ENCODE measurements at places on chromosomes 16 and 17.

- DNase-seq: no peak
Observed at GRCh38 chr17:56934280-56934679, 20.4 kb upstream of the TRIM25 start.

- no peak for DNase-seq
Observed at GRCh38 chr16:89266521-89267134, 49.1 kb downstream of the ZNF778 start.

DNA sequence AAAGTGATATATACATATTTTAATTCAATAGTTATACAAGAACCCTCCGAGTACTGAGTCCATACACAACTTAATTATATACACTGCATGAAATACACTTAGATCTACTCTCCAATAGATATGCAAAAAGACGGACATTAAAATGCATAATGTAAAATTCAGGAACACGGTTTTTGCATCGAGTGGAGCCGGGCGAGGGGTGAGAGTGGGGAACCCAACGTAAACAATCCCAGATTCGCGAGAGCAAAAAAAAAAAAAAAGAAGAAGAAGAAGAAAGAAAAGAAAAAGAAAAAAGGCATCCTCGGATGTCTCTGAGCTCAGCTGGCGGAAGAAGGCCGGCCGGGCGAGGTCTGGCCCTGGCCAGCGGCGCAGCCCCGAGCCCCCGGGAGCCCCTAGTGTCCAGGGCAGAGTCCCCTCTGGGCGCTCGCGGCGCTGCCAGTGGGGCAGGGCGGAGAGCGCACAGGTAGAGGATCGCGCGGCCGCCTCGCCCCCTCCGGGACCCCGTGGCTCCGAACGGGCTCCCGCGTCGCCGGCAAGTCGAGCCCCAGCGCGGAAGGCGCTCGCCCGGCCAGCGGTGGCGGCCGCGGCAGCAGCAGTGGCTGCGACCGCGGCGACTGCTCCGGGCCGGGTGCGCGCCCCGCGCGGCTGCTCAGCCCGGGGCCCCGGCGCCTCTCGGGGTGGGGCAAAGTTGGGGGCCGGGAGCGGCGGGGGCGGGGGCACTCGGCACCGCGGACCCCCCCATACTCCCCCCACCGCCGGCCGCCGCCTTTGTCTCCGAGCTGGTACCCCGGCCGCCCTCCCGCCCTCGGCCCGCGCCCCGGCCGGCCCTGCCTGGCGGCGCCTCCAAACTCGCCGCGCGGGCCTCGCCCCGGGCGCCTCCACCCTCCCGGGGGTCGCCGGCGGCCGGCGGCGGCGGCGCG is 9.6 kb upstream of the ZFHX3 start:
- DNase-seq: no peak

DNA sequence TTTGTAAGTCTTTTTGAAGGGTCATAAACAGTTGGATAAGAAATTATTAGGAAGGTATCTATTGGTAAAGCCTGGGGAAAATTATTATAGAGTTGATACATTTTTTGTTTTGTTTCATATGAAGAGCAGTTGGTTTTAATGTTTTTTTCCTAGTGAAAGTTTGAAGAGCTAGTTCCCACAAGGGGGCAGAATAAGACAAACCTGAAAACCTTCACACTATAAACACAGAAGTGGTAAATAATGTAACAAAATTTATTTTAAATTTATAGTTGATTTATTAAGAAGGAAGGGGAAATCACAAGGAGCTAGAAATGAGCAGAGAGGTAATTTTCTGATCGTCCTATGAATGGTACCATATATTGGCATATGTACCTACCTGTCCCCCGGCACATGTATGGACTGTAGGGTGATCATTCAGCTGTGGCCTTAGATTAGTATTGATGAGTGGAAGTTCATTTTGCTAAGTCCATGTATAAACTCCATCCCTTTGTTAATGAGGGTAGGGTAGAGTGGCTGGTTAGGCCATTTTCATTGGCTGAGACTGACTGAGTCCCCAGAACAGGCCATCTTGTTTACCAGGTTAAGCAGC is 116.3 kb downstream of the TANC2 start:
- no peak for DNase-seq

- no peak for DNase-seq
Observed at GRCh38 chr17:41989702-41990419, 23.3 kb downstream of the CNP start.

DNA sequence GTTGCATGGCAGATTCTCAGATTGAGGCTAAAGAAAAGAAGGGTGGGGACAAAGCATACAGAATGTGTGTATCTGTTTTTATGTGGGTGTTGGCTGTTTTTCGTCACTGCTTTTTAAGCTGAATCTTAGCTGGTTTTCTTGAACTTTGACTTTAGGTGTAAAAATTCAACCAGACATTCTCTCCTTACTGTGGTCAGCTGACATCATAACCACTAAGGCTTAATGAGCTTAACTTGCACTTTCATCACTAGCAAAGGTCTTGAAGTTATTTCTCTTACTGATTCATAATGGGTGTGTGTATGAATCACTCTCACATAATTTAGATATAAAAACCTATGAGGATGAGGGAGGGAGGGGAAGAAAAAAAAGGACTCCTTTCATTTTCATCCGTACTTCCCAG is 4.0 kb upstream of the CDC6 start:
- no peak for DNase-seq

- no peak for DNase-seq
Observed at GRCh38 chr16:5465714-5466113, 368.1 kb upstream of the EEF2KMT start.

DNA sequence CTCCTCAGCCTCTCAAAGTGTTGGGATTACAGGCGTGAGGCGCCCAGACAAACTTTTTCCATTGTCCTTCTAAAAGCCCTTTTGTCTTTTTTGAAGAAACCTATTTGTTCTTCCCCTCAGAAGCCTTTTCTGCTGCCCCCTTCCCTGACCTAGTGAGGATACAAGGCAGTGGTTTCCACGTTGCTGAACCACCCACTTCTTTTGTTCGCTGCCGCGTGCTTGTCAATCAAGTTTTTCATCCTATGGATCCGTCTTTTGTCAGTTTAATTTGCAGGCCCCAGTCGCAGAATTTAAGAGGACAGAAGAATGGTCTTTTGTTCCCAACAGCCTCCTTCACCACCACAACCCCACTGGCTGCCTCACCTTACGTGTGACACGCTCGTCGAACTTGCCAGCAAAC is 20.2 kb upstream of the GNG13 start:
- no peak for DNase-seq

DNA sequence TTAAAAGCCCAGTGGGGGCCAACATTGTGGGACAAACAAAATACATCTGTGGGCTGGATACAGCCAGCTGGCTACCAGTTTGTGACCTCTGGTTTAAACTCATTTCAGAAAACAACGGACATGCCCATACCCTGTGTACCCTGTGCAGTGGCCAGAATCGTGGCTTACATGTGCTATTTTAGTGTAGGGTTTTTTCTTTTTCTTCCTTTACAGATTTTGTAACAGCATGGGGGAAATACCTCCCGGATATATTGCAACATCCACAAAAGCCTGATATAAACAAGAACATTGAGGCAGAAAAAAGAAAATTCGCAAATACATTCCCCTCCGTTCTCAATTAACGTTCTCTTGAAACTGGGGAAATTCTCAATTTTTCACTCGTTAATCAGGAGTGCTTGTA is 7.3 kb downstream of the HS3ST4 start:
- no peak for DNase-seq

DNA sequence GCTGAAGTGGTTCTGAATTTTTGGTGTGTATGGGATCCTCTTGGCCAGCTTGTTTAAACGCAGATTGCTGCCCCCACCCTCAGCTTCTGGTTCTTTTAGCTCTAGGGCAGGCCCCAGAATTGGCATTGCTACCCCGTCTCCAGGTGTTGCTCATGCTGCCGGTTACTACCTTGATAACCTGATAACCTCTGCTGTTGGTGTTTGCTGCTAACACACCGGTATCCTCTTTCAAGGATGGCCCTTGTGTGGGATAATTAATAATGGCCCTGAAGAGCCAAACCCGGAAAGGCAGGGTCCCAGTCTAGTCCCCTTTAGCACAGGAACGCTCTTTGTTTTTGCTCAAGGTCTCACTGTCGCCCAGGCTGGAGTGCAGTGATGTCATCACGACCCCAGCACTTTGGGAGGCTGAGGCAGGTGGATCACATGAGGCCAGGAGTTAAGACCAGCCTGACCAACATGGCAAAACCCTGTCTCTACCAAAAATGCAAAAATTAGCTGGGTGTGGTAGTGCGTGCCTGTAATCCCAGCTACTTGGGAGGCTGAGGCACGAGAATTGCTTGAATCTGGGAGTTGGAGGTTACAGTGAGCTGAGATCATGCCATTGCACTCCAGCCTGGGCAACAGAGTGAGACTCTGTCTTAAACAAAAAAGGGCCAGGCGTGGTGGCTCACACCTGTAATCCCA is 1.3 kb upstream of the ST3GAL2 start:
- no peak for DNase-seq

GRCh38 chr17:58918072-58918471 is 162.4 kb downstream of the PPM1E start:
- no peak for DNase-seq

DNA sequence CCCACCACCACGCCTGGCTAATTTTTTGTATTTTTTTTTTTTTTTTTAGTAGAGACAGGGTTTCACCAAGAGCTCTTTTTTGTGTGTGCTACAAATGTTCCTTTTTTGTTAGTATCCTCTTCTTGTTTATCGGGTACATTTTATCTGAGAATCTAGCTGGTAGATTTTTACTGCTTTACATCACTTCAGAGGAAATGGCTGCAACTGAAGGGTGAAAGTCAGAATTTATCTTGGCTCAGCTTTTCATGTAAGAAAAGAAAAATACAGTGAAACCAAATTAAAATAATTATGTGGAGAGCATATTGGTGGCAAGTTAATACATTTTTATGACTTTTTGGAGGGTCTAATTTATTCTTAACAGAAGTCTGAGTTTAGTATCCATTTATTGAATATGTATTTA is 26.0 kb downstream of the CBFB start:
- no peak for DNase-seq

DNA sequence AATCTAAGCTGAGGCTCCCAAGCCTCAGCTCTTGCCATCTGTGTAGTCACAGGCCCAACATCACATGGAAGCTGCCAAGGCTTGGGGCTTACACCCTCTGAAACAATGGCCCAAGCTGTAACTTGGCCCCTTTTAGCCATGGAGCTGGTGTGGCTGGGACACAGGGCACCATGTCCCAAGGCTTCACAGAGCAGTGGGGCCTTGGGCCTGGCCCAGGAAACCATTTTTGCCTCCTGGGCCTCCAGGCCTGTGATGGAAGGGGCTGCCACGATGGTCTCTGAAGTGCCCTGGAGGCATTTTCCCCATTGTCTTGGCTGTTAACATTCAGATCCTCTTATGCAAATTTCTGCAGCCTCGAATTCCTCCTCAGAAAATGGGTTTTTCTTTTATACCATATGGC is 952.3 kb upstream of the GOT2 start:
- no peak for DNase-seq

- no peak for DNase-seq
Observed at GRCh38 chr16:82835487-82836155, 208.9 kb downstream of the CDH13 start.

- no peak for DNase-seq
Observed at GRCh38 chr16:57876210-57876609, 73.9 kb upstream of the KIFC3 start.

DNA sequence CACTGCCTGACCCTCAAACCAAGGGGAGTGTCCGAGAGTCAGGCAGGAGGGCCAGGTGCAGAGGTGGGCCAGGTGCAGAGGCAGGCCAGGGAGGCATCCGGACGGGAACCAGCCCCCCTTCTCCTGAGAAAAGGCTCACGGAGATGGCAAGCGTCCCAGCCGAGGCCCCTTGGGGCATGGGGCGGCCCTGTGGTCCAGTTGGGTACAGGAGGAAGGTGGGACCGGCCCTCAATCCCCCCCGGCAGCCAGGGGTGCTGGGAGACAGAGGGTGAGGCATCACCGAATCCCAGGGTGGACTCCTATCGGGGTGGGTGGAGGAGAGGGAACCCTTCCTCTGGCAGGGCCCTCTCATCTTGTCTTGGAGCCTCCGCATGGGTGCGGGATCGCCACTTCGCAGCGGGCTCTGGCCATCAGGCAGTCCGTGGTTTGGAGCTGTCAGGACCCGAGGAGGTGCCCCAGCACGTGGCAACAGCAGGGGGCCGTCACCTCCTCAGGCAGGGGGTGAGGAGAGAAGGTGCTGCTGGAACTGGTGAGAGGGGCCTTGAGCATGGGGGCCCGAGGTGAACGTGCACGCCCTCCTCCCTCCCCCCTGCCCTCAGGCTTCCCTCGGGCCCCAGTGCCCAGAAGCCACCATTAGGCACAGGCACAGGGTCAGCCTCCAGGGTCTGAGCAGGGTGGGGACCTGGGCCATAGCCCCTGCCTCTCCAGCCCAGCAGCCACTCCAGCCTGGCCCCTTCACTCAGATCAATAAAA is 38.7 kb upstream of the SLC38A10 start:
- no peak for DNase-seq

- no peak for DNase-seq
Observed at GRCh38 chr16:9049241-9049640, 42.2 kb upstream of the HAPSTR1 start.

DNA sequence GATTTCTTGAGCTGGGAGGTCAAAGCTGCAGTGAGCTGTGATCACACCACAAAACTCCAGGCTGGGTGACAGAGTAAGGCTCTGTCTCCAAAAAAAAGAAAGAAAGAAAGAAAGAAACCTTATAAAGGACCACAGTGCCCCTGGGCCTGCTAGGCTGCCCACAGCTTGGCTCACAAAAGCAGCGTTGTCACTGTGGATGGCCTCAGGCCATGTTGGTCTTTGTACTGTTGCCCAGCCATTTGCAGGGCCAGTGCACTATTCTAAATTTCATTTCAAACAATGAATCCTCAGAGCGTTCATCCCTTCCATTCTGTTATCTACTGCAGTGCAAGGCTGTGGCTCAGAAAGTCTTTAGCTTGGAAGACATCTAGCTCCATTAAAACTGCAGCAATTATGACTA is 208.4 kb downstream of the SLC39A11 start:
- no peak for DNase-seq

- DNase-seq: no peak
Observed at GRCh38 chr17:16001226-16001897, 1.7 kb downstream of the TTC19 start.

GRCh38 chr16:3810198-3810664 is 70.3 kb downstream of the CREBBP start:
- no peak for DNase-seq

GRCh38 chr16:19116711-19117449 is 3.1 kb downstream of the ITPRIPL2 start:
- no peak for DNase-seq

DNA sequence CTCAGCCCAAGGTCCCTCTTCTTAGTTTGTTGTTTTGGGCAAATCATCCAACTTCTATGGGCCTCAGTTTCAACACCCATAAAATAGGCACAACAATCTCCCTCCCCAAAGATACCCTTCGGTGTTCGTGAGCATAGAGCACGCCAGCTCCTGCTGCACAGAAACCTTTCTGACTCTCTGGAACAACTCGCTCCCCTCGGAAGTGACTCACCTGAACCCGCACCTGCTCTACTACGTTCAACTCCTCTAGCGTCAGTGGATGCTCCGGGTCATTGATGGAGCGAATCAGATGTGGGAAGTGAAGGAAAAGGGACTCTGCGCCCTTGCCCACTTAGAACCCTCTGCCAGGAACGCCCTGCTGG is 445 bp downstream of the CIAO2B start:
- DNase-seq: peak; percentile 24

- DNase-seq: no peak
Observed at GRCh38 chr16:11211061-11211976, 44.7 kb downstream of the SOCS1 start.

- no peak for DNase-seq
Observed at GRCh38 chr16:65700596-65700995, 578.7 kb upstream of the CDH11 start.

GRCh38 chr17:2703181-2703580 is 8.4 kb downstream of the CLUH start:
- no peak for DNase-seq

GRCh38 chr16:68345351-68345810 is 34.6 kb downstream of the PRMT7 start:
- no peak for DNase-seq

- no peak for DNase-seq
Observed at GRCh38 chr16:54175552-54176375, 110.8 kb downstream of the IRX3 start.

All from stimulated activated CD8-positive, alpha-beta memory T cell treated with anti-CD3 and anti-CD28 coated beads, Interleukin-15, amount 100 ng/mL, for 1 hour (primary cell).